ENCODE measurements at places on chromosomes 4 and X.

DNA sequence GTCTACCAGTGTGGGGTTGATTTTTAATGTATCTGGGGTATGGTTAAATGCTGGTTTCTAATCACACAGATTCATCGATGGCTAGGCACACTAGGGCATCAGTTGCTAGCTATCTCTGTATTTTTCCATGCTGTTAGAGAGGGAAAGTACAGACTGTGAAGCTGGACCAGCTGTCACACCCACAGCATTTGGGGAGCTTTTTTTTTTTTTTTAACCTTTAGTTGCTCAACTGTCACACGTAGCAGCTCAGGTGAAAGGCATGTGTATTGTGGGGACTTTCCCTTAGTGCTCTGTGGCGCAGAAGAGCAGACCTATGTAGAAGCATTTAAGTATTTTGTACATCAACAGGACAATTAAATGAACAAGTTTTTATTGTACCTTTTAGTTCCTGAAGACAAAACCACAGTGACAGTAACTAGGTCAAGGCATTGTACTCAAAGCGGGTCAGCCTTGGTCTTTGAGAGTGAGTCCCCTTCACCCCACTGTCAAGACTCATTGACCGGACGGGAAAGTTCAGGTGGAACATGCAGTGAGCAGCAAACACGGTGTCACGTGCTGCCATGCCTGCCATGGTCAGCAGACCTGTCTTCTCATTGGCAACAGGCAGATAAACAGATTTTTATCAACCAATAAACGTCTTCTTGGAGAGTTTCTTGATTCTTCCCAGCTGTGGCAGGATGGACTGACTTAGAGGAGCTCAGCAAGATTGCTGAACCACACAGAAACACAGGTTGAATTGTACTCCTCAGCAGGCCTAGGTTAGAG lies 65.3 kb downstream of the CASP3 start:
- no peaks in the 10 kb centered on the region for H3K36me3 ChIP-seq
- no peak overlapping the region for H3K27ac ChIP-seq
- no peak overlapping the region for H3K4me3 ChIP-seq
- H3K27me3 ChIP-seq: no peaks in the 10 kb centered on the region
- no peak for DNase-seq

- DNase-seq: no peak
- no peaks in the 10 kb centered on the region for H3K36me3 ChIP-seq
- H3K27me3 ChIP-seq: no peaks in the 10 kb centered on the region
Observed at GRCh38 chr4:107243141-107243781, 207.1 kb upstream of the DKK2 start.

DNA sequence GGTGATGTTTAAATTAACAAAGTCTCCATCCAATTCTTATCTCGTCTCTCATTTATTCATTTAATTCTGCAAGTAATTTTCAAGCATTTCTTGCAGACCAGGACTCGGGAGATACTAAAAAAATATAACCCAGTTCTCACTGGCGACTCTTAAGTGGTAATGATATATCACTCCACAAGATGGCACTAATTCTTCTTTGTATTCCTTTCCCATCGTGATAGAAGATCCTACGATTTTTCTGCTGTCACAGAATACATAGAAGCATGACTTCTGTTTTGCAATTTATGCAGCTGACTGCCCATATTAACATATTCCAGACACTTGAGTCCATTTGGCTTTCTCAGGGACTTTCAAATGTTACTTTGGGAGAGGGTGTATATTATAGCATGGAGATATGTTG lies 64.0 kb upstream of the FGF13 start:
- H3K27ac ChIP-seq: no peak overlapping the region
- no peak overlapping the region for H3K4me3 ChIP-seq
- no peak for DNase-seq
- no peaks in the 10 kb centered on the region for H3K4me1 ChIP-seq
- H3K27me3 ChIP-seq: no peaks in the 10 kb centered on the region

- no peak overlapping the region for H3K4me3 ChIP-seq
- H3K27ac ChIP-seq: no peak overlapping the region
- no peaks in the 10 kb centered on the region for H3K4me1 ChIP-seq
- no peak for DNase-seq
Observed at GRCh38 chr4:39232100-39232499, 49.8 kb downstream of the WDR19 start.

GRCh38 chrX:153933748-153934147 lies 1.1 kb downstream of the NAA10 start:
- H3K27ac ChIP-seq: no peak overlapping the region
- peak overlapping the region; percentile 65 for H3K4me3 ChIP-seq
- DNase-seq: no peak
- H3K4me1 ChIP-seq: no peaks in the 10 kb centered on the region

DNA sequence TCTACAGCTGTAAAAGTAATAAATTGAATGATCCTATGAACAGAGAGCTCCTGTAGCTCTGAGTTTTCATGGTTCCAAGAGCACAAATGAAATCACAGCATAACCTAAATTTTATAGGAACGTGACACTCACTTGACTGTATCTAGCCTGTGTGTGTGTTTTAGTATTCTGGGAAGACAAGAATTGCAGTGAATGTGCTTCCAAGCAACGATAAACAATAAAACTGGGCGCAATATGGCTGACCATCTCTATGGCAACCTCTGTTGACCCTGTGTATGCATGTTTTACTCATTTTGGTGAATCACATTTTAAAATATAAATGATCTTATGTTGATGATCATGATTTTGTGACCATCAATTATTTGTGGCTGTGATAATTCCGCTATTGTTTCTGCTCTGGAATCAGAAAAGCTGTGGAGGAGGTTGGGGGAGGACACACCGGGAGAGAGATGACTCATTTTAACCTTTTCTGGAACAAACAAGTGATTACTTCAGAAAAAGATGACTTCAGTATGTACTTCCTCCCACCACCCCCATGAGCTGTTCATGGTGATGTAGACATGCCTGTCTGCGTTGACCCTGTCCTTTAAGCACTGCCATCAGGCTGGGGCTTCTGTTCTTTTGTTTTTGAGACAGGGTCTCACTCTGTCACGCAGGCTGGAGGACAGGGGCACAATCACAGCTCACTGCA lies 31.8 kb downstream of the USP11 start:
- H3K27me3 ChIP-seq: no peaks in the 10 kb centered on the region
- no peaks in the 10 kb centered on the region for H3K4me1 ChIP-seq
- no peak overlapping the region for H3K27ac ChIP-seq
- no peak for DNase-seq

DNA sequence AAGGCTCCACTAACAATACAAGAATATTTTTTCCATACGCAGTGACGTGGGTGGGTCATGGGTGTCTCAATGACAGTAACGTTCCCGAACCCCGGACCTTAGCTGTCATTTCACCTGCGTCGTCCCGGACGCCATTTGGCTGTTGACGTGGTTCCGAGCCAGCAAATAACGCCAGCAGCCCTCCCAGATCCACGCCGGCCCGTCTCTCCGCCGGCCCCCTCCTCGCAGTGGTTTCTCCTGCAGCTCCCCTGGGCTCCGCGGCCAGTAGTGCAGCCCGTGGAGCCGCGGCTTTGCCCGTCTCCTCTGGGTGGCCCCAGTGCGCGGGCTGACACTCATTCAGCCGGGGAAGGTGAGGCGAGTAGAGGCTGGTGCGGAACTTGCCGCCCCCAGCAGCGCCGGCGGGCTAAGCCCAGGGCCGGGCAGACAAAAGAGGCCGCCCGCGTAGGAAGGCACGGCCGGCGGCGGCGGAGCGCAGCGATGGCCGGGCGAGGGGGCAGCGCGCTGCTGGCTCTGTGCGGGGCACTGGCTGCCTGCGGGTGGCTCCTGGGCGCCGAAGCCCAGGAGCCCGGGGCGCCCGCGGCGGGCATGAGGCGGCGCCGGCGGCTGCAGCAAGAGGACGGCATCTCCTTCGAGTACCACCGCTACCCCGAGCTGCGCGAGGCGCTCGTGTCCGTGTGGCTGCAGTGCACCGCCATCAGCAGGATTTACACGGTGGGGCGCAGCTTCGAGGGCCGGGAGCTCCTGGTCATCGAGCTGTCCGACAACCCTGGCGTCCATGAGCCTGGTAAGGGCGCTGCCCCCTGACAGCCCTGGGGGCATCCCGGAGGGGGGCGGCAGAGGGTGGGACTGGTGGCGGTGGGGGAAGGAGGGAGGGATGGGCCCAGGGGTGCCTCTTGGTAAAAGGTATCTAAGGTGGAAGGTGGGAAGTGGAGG lies at the start of gene CPE:
TSS of gene CPE (plus strand) at position 264 of the 933 bp plus-strand sequence. CDS start at position 478, 214 bp downstream.
- peak within 1 kb of the TSS; percentile 78 for H3K27ac ChIP-seq
- no peaks in the 10 kb centered on the region for H3K27me3 ChIP-seq
- H3K36me3 ChIP-seq: no peaks in the 10 kb centered on the region
- peak; percentile 81 for DNase-seq
- no peaks in the 10 kb centered on the region for H3K4me1 ChIP-seq

GRCh38 chr4:169295822-169296221 lies 25.1 kb upstream of the SH3RF1 start:
- H3K4me1 ChIP-seq: no peaks in the 10 kb centered on the region
- no peaks in the 10 kb centered on the region for H3K27me3 ChIP-seq
- DNase-seq: no peak
- H3K27ac ChIP-seq: no peak overlapping the region
- H3K36me3 ChIP-seq: no peaks in the 10 kb centered on the region

GRCh38 chrX:116806288-116806802 lies 343.6 kb upstream of the CT83 start:
- no peak overlapping the region for H3K27ac ChIP-seq
- H3K27me3 ChIP-seq: no peaks in the 10 kb centered on the region
- H3K36me3 ChIP-seq: no peaks in the 10 kb centered on the region
- H3K4me3 ChIP-seq: no peak overlapping the region
- no peak for DNase-seq
- no peaks in the 10 kb centered on the region for H3K4me1 ChIP-seq

DNA sequence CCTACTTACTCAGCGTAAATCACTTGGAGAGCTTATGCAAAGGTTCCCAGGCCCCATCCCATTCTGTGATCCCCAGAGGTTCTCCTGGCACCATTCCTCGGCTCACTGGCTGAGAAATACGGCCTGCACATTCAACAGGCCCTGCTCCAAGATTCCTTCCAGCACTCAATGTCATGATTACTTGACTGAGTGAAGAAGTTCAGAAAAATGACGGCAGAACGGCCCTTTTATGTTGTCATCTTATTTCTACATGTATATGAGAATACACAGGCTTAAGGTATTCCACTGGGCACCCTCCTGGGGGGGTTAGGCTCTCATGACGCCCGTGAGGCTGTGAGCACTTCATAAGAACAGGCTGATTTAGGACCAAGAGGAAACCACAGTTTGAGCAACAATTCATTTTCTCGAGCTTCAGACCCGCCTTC lies 190.6 kb downstream of the NSUN7 start:
- H3K4me1 ChIP-seq: no peaks in the 10 kb centered on the region
- H3K27ac ChIP-seq: peak overlapping the region; percentile 12
- no peaks in the 10 kb centered on the region for H3K36me3 ChIP-seq
- no peak overlapping the region for H3K4me3 ChIP-seq
- no peaks in the 10 kb centered on the region for H3K27me3 ChIP-seq

DNA sequence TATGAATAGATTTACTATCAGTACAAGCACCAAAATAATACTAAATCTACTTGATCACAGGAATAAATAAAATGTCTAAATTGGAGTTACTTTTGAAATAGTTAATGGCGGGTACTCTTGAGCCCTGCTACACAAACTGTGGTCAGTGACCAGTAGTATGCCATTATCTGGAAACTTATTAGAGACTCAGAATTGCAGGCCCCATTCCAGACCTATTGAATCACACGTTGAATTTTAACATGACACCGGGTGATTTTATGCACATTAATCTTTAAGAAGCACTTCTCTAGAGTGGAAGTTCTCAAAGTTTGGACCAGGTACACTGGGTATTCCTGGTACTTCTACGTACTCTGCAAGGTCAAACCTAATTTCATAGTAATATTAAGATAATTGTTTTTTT lies 660.0 kb upstream of the POU3F4 start:
- no peaks in the 10 kb centered on the region for H3K36me3 ChIP-seq
- no peaks in the 10 kb centered on the region for H3K4me1 ChIP-seq
- no peaks in the 10 kb centered on the region for H3K27me3 ChIP-seq
- H3K27ac ChIP-seq: no peak overlapping the region
- no peak for DNase-seq

DNA sequence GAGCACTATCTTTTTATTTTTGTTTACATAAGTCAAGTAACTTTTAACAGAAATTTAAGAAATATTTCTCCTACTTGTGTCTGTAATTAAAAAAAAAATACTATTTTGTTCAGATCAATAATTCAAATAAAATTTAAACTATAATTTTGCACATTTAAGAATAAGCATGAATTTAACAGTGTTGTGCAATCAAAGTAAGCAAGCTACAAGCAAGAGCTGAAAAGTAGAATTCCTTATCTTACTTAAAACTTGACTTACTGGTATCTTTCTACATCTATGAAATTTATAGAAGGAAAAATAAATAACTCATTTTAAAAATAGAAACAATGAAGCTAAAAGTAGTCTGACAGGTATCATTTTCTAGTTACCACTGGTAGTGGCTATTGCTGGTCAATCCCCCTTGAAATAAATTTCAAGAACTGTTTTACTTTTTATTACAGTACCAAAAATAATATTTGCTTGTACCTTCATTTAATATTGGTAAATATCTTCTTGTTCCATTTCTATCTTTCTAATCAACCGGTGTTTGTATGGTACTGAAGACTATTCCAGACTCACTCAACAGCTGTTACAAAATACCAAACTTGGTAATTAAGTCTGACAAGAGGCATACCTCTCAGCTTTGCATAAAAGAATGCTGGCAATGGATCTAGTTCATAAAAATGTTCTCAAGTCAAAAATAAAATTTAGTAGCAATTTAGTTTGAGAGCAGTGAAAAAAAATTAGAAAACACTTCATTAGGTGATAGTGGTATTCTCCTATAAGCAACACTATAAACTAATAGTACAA lies 62.2 kb downstream of the NOCT start:
- no peak for DNase-seq
- no peaks in the 10 kb centered on the region for H3K4me1 ChIP-seq
- no peak overlapping the region for H3K4me3 ChIP-seq

DNA sequence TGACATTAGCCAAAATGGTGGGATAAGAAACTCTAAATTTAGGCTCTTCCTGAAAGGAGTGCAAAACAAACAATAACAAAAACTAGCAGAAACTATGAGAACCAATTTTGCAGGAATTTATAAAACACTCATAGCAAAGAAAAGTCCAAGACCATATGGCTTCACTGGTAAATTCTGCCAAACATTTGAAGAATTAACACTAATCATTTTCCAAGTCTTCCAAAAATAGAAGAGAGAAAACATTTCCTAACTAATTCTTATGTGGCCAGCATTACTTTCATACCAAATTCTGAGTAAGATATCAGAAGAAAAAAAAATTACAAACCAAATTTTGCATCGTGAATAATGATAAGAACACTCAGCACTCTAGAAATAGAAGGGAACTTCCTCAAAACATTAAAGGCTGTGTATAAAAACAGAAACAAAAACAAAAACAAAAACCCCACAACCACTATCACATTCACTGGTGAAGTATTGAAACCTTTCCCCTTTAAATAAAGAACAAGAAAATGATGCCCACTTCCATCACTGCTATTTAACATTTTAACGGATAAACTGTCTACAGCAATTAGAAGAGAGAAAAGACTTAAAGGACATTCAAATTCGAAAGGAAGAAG lies 524.3 kb upstream of the GALNTL6 start:
- H3K4me3 ChIP-seq: no peak overlapping the region
- no peak for DNase-seq
- H3K27me3 ChIP-seq: no peaks in the 10 kb centered on the region
- H3K4me1 ChIP-seq: no peaks in the 10 kb centered on the region

GRCh38 chrX:153410888-153411254 lies 401 bp upstream of the ZFP92 start:
- no peaks in the 10 kb centered on the region for H3K27me3 ChIP-seq
- peaks cover 7% of the 10 kb centered on the region for H3K4me1 ChIP-seq
- no peaks in the 10 kb centered on the region for H3K36me3 ChIP-seq
- DNase-seq: no peak

All from right atrium auricular region (tissue), 2 donors.